Effector memory CD8-positive, alpha-beta T cell (primary cell): ENCODE measurements at places on chromosomes 5 and 9.
A peak's percentile ranks its signal among the peaks of the same experiment; 100 is the strongest.

- no peak for DNase-seq
Measured at GRCh38 chr9:89821081-89821480, 216.3 kb downstream of the GADD45G start.

- DNase-seq = no peak
Measured at GRCh38 chr9:98356326-98356725, 100.9 kb upstream of the TBC1D2 start.

DNA sequence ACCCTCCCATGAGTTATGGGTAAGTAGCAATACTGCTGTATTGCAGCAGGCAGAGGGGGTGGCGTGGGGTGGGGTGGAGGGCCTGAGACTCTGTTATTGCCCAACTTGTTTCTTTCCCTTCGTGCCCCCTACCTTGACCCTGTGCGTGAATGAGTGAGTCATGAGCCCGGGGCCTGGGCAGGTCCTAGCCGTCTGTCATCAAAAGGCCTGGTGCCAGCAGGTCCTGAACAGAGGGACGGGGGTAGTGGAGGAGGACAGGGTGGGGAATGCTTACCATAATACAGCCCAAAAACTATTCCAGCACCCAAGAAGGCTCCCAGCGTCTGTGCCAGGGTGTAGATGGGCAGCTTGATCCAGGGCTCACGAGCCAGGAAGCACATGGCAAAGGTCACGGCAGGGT lies 4.3 kb downstream of the AQP3 start:
- no peak for DNase-seq

GRCh38 chr9:90803860-90804593 lies 2.4 kb downstream of the SYK start:
- DNase-seq = no peak

- no peak for DNase-seq
Measured at GRCh38 chr5:39906146-39906545, 481.4 kb upstream of the DAB2 start.

GRCh38 chr9:124256517-124257069 lies 1.2 kb upstream of the NEK6 start:
- no peak for DNase-seq

- no peak for DNase-seq
Measured at GRCh38 chr9:37566716-37567115, 9.5 kb downstream of the FBXO10 start.

GRCh38 chr9:89410641-89411350 lies 87.1 kb downstream of the SEMA4D start:
- DNase-seq = no peak

DNA sequence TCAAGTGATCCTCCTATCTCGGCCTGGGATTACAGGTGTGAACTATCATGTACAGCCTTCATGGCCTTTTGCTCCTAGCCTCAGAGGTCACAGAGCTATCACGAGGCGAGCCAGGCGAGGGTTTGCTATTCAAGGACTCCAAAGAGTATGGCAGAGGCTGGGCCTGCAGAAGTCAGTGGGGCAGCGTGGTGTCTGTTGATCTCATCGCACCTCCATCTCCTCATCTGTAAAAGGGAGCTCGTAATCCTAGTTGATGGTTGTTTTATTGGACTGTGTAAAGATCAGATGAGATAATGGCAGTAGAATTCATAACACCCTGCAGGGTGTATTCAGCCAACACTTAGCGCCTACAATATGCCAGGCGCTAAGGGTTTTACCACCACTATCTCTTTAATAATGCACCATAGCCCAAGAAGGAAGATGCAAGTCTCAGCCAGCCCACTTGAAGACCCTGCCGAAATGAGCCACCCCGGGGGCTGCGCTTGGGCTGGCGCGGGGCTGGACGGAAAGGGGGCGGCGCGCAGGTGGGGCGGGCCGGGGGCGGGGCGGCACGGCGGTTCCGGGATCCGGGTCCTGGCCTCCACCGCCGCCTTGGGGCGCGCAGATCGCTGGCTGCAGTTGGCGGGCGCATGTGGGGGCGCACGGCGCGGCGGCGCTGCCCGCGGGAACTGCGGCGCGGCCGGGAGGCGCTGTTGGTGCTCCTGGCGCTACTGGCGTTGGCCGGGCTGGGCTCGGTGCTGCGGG lies at the start of gene GALNT12:
TSS of gene GALNT12 (plus strand) at position 601 of the 744 bp plus-strand sequence. CDS start at position 630, 29 bp downstream.
- peak; percentile 44 for DNase-seq

- no peak for DNase-seq
Measured at GRCh38 chr5:108238936-108239887, 142.7 kb downstream of the FBXL17 start.

GRCh38 chr5:18792145-18792544 lies 1157.9 kb downstream of the TAF11L14 start:
- DNase-seq = no peak

- DNase-seq = peak; percentile 88
Measured at GRCh38 chr9:71783120-71783523, 14.8 kb upstream of the CEMIP2 start.

GRCh38 chr9:113231701-113232100 lies 10.4 kb downstream of the SLC31A1 start:
- DNase-seq = no peak

DNA sequence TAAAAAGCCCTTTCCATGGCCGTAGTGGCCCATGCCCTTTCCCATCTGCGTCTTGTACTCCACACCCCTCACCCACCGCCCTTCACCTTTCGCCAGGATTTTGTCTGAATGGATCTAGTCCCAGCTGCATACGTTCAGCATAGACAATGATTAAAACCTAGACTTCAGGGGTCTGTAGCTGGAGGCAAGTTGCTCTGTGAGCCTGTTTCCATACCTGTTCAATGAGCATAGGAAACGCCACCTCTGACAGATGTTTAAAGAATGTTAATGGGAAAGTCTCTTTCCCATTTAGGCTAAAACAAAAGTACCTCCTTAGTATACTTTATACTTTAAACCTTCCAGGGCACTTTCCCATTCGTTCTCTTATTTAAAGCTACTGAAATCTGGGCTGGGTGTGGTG lies 105.7 kb downstream of the SPRY4 start:
- DNase-seq = no peak

DNA sequence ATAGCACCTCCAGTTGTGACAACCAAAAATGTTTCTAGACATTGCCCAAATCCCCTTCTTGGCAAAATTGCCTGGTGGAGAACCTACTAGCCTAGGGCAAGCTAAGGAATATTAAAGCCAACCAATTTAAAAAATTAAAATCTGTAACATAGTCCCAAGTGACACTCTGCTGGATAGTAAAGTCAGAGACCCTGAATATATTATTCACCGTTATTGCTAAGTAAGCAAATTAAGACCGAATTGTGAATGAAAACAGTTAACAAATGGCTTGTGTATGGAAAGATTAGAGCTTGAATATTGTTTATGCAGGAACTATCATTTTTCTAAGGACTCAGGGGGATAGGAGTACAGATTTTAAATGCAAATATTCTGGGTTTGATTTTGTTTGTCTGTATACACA lies 208.1 kb downstream of the DMAC1 start:
- no peak for DNase-seq

- no peak for DNase-seq
Measured at GRCh38 chr5:142544946-142545649, 140.8 kb downstream of the FGF1 start.

GRCh38 chr9:121292801-121293241 lies 24.9 kb downstream of the GSN start:
- DNase-seq = no peak

DNA sequence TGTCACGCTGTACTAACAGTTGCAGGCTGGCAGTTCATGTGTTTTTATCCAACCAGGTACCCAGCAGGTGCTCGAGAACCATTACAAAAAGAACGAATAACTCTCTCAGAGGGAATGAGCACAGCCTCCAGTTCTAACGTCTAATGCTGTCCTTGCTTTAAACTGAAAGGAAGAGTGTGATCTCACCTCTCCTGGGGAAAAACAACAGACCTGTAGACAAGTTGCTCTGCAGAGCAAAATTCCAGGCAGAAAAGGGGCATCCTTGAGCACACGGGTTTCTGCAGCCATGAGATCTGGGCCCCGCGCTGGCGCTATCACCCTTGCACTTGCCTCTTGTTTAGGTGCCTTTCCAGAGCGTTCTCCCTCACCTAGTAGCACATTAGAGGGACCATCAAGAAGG lies 92.5 kb upstream of the DNAH5 start:
- no peak for DNase-seq

GRCh38 chr9:84991514-84991870 lies 322.0 kb downstream of the NTRK2 start:
- no peak for DNase-seq

DNA sequence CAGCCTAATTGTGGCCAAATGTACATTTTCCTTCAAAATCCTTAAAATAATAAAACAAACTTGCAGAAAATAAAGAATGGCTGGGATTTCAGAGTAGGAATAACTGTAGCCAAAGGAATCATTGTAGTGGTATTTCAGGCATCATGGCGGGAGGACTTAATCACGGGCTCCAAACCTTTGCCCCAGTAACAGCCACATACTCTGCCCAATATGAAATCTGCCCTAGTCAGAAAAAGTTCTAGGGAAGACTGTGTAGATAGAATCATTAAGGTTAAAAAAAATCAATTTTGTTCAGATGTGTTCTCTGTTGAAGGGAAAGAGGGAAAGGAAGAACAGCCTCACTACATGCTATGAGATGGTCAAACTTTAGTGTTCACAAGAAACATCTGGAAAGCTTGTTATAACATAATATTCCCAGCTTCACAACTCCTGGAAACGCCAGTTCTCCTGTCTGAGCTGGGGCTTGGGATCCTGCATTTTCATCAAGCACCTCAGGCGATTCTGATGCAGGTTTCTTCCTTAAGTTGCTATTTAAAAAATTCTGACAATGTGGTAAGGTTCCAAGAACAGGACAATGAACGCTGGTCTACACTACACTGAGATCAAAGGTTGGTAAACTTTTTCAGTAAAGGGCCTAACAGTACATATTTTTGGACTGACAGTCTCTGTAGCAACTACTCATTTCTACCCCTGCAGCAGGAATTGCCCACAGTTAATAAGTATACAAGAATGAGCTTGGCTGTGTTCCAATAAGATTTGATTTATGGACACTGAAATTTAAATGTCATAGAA lies 87.9 kb downstream of the CEMIP2 start:
- no peak for DNase-seq

DNA sequence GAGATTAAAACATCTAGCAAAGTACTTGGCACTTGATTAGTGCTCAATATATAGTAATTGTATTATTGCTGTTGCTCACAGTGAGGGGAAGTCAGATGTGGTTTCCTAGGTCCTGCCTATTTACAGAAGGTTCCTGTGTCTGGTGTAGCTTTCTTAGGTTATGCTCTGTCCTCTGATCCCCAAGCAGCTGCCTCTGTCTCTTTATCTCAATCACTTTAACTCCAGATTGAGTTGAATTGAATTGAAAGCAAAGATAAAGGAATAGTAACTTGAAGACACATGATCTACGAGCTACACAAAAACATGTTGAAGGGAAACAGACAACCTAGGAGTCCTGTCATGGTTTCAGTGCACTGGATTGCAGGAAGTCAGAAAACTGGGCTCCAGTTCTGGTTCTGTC lies 113.9 kb upstream of the ADAMTSL1 start:
- no peak for DNase-seq

- no peak for DNase-seq
Measured at GRCh38 chr5:15092801-15093200, 221.2 kb upstream of the ANKH start.

GRCh38 chr9:112042769-112043168 lies 132.3 kb downstream of the SUSD1 start:
- no peak for DNase-seq

DNA sequence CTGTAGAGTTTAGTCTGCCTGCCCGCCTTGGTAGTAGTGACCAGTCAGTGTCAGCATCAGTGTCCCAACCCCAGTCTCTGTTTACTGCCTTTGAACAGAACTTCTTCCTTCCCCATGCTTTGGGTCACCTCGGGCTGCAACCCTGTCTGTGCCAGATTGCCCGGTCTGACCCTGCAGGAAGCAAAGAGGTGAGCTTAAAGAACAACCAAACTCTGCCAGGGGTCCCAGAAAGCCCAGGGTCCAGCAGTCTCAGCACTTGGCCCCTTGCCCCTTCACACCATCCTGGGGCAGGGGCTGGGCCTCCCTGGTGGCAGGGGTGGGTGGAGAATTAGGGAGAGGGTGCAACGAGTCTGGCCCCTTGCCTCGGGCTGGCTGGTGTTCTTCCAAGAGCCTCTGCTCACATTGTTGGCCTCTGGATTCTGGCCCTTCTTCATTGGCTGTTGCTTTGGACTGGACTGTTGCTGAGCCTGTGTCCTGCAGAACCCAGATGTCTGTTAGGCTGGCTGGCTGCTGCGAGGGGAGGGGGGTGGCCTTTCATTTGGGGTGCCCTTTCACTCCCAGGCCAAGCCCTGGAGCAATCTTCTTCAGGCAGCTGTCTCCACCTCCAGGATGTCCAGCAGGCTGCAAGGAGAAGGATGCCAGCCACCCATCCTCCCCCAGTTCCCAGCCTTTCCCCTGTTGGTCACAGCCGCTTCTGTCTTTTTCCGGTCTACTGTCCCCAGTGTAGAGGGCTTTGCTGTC lies 51.2 kb downstream of the SAR1B start:
- DNase-seq = no peak

DNA sequence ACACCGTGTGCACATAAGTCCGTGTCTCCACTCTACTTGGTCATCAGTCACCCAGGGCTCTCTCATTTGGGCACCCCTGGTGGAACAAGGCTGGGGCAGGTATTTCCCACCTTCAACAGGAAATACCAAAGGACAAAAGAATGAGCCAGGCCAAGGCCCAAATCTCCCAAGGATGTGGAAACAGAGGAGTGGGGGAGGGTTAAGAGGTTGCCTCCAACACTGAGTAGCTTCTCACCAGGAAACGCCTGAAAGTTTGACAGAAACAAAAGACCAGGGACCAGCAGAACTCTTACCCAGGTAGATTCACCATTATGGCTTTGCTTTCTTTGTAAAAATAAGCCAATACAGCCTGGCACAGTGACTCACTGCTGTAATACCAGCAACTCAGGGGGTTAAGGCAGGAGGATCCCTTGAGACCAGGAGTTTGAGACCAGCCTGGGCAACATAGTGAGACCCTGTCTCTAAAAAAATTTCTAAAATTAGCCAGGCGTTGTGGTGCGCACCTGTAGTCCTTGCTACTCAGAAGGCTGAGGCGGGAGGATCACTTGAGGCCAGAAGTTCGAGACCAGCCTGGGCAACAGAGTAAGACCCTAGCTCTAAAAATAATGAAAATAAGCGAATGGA lies 12.7 kb downstream of the SLC1A3 start:
- no peak for DNase-seq

GRCh38 chr9:109253637-109254284 lies 67.1 kb downstream of the EPB41L4B start:
- DNase-seq = no peak

DNA sequence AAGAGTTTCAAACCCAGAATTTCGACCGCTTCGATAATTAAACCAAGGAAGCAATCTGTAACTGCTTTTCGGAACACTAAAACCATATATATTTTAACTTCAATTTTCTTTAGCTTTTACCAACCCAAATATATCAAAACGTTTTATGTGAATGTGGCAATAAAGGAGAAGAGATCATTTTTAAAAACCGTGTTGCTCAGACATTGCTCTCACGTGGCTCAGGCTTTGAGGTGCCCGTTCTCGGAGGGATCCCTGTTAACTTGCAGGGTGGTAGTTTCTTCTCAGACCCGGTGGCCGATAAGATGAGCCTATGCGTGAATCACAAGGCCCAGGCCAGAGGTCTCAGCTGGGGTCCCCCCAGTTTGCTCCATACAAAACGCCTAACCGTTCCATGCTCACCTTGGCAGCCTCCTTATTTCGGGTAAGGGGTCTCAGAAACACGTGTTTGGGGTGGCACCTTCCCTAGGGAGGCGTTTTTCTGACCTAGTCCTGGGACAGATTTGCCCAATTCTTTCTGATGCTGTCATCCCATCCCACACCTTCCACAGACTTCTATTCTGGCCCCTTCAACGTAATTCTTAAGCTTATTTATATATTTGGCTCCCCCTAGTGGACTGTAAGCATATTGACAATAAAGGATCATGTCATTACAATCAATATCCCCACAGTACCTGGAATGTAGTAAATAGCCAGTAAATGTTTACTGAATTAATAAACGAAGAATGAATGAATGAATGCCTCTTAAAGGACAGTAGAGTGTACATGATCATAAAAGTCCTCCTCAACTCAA lies 48.1 kb downstream of the THBS4 start:
- peak; percentile 2 for DNase-seq
